ENCODE measurements at places on chromosomes 4 and X.
A peak's percentile ranks its signal among the peaks of the same experiment; 100 is the strongest.

DNA sequence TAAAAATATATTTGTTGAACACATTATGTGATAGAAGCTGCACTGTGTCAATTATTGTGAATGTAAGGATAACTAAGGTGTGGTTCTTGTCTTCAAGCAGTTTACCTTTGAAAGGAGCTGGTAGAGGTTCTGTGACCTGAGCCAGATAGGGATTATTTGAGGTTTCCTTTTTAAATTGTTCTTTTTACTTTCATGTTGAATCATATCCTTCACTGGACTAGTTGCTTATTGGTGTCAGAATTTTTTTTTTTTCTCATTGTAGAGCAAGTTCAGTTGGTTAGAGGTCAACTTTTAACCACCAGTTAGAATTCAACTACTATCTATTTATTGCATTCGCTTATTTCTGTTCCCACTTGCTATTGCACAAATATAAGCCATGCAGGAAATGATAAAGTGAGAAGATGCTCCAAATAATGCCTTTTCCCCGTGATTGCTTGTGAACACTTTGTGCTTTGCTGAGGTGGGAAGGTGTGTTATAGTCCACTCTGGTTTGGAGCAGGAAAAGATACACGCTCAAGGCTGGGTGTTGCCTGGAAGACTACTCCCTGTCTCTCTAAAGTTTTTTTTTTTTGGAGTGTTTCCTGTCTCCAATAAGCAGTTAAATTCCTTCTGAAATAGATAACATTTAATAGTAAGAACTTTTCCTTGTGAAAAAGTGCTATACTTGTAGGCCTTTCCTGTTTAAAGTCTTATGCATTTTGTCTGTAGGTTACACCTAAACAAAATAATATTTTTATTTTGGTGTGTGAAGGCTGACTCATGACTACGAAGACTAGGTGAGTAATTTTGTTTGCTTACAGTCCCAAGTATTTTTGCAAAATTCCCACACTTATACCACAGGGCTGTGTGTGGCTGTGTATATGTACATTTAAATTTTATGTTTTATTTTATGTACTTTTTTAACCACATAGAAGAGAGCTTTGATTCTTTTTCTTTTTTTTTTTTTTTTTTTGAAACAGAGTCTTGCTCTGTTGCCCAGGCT is 83.8 kb upstream of the LCORL start:
- no peak for DNase-seq

- no peak for DNase-seq
These were observed 10.4 kb downstream of the CASK start for GRCh38 chrX:41912923-41913322.

DNA sequence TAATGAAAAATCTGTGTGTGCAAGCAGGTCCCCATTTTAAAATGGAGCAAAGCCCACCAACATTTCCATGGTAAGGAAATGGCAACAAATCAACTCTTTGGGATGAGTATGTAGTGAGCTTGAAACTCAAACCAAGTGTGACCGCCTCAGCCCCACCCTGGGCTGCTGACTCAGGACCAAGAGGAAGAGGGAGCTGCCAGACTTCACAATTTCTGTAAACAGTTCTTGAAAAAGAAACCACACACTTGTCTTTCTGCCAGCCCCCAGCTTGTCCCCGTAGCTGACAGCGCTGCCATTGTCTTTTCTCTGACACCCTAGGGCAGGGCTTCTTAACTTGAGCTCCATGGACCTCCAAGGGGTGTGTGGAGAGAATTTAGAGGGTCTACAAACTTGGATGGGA is 10.3 kb downstream of the RTL5 start:
- DNase-seq, result peak; percentile 72

DNA sequence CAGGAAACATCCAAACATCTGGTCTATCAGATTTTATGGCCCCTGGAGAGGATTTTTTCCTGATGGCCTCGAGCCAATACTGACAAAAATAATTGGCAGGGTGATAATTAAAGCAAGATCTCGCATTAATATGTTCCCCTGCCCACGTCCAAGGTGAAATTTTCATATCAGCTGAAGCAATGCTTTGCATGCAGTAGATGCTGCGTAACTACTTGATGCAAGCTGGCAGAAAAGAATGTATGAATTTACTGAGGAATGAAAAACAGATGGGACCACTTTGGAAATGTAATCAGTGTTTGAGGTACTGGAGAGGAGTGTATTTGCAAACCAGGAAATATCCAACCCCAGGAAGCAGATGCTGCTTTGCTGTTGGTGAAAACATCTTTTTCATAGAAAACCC is 36.8 kb upstream of the REST start:
- DNase-seq, result no peak

DNA sequence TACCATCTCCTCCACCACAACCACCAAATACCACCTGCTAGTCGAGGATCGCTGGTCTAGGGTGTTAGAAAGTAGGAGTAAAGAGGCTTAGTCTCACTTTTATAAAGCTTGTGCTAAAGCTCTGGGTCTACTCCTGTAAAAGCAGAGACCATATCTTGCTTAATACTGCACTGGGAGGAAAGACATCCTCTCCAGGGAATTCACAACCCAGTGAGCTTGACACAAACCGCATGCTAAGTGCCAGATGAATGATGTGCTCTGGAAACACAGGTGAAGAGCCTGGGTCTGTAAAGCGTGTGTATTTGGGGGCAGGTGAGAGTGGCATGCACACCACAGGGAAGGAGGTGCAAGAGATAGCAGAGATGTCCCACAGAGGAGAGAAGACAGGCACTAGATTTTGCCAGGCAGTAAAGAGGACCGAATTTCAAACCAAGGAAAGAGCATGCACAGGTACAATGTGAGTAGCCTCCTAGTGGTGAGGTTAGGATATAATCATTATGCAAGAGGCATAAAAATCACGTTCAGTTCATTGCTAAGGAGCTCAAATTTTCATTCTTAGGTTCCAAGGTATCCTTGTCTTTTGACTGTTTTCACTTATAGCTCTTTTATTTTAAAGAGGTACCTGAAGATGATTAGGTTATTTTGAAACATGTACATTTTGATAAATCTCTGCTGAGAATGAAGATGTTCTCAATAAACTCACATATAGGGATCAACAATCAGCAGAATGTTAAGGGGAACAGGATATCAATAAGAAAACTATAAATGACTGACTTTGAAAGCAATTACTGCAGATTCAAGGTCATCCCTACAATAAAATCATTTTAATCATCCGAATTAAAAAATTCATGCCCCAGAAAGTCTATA is 20.7 kb downstream of the TAPT1 start:
- DNase-seq, result peak; percentile 29

DNA sequence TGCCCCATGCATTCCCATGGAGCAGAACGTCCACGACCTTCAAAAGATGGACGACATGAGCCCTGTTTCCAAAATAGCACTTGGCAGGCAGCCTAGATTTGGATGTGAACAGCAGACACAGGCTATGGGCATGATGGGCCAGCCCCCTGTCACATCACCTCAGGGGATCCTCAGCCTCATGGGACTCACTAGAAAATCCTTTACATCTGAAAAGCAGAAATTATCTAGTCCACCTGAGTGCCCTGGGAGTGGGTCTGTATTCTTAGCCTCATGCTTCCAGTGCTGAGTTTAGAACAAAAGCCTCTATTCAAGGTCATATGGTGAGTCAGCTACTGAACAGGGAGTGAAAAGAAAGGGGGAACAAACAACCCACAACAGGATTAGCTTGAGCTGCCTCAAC is 35.8 kb downstream of the GRIA3 start:
- DNase-seq, result no peak

- DNase-seq, result no peak
These were observed 22.1 kb downstream of the UBE2K start for GRCh38 chr4:39719804-39720580.

DNA sequence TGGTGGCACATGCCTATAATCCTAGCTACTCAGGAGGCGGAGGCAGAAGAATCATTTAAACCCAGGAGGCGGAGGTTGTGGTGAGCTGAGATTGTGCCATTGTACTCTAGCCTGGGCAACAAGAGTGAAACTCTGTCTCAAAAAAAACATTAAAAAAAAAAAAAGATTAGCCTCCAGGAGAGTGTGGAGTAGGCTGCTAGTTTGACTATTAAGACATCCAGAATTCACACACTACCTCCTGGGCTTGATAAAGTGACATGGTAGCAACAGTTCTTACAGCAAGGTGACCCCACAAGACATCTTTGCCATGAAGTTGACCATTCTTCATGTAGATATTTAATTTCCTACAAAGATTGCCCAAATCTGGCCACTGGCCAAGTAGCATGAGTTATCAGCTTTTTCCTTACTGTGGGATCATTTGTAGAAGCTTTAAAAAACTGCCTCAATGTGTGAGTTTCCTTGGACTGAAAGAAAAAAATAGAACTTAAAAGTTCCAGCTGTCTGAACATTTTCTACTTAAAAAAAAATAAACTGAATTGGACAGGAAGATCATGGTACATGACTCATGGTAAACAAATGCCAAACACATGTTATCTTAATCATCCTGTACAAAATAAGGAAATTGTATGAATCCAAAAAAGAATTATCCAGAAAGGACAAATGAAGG is 35.3 kb upstream of the SPRY1 start:
- peak; percentile 61 for DNase-seq

Data from suppressor macrophage treated with lipopolysaccharide for 1 hour (primary cell).